ENCODE measurements at places on chromosomes 12 and 14.

GRCh38 chr12:45256721-45257120 is 40.8 kb downstream of the ANO6 start:
- no peak for DNase-seq

- no peak for DNase-seq
These were observed 101.2 kb upstream of the STXBP6 start for GRCh38 chr14:25150934-25151790.

DNA sequence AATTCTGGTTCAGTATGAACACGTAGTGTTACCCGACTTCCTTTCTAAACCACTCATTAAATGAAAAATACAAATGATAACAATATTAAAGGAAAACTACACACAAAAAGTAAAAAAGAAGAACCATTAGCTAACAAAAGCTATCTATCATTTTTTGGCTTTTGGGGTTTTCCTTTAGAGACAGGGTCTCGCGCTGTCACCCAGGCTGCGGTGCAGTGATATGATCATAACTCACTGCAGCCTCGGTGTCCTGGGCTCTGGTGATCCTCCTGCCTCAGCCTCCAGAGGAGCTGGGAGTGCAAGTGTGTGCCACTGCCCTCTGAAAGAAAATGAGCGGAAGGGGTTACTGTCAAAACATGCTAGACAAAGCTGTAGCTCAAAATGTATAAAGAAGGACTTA is 238.2 kb upstream of the AVPR1A start:
- DNase-seq = no peak

GRCh38 chr14:92729634-92730358 is 18.6 kb downstream of the LGMN start:
- DNase-seq = no peak

- no peak for DNase-seq
These were observed 20.6 kb upstream of the BDKRB1 start for GRCh38 chr14:96235426-96235825.

GRCh38 chr12:109586385-109587296 is 13.0 kb downstream of the MVK start:
- DNase-seq = no peak

Data from transverse colon (tissue), 4 donors.